ENCODE measurements at places on chromosomes 11 and 22.

DNA sequence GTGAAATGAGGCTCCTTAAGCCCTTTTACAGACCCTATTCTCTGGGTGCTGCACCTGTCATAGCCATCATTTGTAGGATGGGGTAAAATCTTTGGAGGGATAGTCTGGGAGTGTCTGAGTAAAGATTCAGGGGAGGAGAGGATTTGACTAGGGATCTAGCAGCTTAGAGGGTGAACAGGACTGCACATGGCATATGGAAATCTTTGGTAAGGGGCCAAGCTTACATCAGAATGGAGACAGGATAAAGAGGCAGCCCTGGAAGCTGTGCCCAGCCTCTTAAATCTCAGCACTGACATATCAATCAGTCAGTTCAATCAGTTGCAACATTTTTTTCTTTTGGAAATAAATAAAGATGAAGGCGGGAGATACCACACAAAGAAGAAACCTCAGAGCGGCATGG is 301.8 kb upstream of the CADM1 start:
- DNase-seq = no peak

DNA sequence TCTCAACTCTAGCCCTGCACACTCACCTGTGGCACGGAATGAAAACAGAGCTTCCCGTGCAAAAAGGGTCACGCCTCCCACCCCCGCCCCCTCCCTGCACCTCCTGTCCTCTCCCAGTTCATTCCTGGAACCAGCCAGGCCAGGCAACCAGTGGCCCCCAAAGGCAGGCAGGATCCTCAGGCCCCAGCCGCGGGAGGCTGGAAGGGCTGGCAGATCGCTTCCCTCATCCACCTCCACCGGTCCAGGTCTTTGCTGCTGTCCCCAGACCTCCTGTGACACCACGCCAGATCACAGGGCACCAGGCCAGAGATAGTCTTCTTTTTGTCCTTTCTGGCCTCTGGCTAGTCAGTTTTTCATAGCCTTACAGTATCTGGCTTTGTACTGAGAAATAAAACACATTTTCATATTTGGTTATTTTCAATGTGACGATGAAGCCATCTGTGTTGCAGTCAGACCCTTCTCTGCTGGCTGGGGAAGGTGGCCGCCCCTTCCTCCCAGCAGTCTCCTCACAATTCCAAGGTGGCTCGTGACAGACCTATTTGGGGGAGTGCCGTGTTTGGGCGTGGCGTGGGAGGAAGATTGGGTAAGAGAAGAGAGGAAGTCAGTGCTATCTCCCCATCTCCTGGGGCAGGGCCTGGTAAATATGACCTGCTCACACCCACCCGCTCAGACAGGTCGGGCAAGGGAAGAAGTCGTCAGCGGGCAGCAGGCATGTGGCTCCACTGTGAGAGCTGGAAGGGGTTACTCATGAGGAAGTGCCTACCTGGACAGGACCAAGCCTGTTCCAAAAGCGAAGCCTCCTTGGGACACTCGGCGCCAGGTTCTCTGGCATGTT is 9.1 kb downstream of the SSH3 start:
- no peak for DNase-seq

DNA sequence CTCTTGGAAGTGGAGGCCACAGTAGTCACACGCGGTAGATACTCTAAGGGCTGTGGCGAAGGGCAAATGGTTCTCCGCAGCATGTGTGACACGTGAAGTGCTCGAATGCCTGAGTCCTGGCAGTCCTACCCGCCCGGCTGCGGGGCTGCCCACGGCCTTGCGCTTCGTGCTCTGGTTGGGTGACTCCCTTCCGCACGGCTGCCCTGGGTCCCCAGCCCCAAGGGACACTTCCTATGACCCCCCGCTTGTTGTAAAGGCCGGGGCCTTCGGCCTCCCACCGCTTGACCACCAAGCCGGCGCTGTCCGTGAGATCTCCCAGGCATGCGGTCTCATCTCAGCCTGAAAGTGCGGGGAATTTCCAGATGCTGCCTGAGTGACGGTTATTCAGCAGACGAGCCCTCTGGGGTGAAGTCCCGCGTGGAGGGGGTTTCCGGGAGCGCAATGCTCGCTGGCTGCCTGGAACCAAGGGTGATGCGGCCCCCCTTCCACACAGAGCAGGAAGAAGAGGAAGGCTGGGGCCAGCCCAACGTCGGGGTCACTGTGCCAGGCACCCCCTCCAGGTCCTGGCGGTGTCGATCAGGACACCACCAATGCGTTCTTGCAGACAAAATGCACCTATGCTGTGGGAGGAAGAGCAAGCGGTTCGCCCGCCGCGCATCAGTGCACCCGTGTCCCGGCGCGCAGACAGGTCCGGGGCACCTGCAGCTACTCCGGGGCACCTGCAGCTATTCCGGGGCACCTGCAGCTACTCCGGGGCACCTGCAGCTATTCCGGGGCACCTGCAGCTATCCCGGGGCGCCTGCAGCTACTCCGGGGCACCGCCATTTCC is 171.2 kb downstream of the OPCML start:
- DNase-seq = no peak

DNA sequence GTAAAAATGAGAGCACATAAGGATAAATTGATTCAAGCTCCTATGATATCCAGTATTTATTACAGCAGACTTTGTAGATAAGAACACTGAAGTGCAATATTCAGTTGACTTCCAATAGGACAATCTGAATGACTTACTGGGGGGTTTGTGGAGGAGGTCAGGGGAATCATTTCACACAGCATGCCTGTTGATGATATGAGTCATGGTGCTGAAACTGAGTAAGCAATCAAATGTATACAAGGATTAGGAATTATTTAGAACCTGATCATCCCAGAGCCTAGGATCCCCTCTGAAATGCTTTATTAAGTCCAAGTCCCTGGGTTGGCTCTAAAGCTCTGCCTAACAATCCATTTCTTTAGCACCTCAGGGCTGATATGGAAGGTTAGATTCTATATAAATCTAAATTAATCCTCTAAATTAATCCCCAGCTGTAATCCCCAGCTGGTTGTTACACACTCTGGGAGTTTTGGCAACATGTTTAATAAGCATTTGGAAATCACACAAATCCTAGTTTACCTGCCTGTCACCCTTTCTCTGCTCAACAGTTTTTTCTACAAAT is 326.4 kb downstream of the GUCY1A2 start:
- DNase-seq = no peak

DNA sequence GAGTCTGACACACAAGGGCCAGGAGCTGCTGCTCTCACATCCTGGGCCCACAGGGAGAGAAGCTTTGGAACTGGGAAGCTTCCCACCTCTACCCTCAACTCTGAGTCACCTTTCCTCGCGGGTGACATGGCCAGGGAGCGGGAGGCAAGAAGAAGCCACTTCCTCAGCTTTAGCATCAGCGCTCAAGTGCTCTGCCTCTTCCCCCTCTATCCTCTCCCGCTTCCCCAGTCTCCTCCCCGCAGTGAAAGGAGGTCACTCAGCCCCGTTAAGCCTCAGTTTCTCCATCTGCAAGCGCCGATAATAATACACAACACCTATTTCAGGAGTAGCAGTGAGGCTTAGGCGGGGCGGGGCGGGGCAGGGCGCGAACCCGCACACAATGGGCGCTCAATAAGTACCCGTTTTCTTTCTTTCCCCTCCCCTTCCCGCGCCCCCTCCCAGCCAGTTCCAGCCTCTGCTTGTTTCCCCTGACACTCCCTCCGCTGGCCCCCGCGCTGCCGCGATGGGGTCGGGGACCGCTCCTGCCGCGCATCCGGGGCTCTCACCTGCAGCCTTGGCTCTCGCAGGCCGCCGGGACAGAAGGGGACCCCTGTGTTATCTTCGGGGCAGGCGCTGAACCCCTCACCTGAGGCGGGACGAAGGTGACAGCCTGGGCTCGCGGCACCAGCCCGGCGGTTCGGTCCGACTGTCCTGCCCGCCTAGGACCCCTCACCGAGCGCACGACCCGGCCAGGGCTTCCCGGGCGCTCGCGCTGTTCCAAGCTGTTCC is 892 bp downstream of the GDPD5 start:
- DNase-seq = no peak

- no peak for DNase-seq
Measured at GRCh38 chr22:17918840-17919239, 105.5 kb downstream of the MICAL3 start.

DNA sequence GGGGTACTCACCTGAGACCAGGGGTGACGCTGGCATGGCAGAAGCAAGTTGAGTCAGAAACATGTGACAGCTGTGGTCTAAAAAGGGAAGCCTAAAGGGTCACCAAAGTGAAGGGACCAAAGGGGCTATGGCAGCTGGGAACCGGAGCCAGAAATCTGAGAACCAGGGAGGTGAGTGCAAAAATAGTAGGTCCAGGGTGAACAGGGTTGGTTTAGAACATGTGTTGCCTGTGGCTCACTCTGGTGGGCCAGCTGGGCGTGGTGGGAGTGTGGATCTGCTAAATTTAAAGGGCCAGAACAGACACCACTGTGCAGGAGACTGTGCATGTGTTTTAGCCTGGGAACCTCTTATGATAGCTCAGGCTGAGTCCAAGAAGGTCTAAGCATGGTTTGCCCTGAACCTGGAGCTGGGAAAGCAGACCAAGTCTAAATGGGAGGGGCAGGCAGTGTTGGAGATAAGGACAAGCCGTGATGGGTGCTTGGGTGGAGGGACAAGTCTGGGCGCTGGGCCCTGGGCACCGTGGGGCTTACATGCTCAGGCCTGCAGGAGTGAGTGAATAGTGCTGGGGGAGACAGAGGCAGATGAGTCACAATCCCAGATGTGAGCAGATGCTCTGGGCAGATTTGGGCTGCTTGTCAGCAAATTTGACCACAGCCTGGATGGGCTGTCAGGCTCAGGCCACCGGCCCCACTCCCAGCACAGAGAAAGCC is 41.4 kb upstream of the ZBED5 start:
- no peak for DNase-seq

DNA sequence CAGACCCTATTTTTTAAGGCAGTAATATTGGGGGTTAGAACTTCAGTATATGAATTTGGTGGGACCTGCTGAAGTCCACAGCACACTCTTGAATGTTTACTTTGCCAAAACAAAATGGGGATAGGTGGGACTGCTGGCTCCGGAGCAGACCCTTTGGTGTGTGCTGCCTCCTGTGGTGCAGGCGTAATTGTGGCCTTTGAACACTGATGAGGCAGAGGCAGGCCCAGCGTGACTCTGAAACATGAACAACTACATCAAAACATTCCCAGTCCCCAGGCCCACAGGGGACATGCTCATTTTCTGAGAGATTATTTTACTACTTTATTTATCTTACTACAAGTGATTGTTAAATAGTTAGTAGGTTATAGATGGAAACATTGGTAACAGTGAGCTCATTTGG is 225.0 kb upstream of the TBCEL start:
- no peak for DNase-seq

GRCh38 chr11:122159173-122159721 is 43.2 kb upstream of the BLID start:
- DNase-seq = peak; percentile 16

DNA sequence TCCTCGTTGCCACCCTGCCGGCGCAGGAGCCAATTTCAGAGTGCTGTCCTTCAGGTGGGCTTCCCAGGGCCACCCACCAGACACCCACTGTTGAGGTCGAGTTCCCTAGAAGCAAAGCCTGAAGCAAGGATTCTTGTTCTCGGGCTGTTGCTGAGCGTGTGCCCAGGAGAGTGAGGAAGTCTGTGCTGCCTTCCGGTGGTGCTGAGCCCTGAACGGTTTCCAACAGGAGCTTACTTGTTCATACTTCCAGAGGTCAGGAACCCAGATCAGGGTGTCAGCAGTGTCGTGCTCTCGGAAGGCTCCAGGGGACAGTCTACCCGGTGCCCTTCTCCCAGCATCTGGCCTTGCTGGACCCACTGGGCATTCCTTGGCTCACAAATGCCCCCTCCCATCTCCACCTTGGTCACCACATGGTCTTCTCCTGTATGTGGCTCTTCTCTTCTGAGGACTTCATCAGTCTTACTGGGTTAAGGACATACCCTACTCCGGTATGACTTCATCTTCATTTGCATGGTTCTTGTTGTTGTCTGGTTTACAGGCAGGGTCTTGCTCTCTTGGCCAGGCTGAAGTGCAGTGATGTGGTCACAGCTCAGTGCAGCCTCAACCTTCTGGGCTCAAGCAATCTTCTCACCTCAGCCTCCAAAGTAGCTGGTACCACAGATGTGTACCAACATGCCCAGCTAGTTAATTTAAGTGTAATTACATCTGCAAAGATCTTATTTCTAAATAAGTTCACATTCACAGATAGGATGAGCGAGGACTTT is 11.2 kb downstream of the SLC25A1 start:
- no peak for DNase-seq

DNA sequence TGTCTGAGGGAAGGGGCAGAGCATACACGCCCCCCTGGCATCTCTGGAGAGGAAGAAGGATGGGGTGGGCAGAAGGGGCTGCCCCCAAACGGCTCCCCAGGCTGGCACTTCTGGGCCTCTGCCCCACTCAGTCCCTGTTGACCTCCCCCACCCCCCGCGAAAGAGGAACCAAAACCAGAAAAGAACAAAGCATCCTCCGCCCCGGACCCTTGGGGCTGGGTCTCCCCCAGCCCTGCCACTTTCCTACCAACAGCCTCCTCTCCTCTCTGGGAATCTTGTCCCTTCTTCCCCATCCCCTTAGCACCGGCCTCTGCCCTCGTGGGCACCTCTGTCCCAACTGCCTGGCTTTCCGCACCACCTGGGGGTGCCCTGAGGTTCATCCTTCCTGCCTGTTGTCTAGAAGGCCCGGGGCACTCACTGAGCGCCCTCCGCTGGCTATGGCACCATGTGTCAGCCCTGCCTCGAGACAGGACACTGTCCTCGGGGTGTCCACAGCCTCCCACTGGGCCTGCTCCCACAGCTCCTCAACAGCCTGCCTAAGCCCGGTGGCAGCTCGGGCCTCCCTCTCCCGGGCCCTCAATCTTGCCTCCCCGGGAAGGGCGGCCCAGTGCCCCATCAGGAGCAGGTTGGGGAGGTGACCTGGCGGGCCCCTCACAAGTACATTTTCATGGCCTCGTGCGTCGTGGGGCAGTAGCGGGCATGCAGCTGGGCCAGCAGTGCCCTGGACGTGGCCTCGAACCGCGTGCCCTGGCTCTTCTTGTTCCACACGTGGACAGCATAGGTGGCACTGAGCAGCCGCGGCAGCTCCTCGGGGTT is 28.2 kb downstream of the A4GALT start:
- DNase-seq = no peak

DNA sequence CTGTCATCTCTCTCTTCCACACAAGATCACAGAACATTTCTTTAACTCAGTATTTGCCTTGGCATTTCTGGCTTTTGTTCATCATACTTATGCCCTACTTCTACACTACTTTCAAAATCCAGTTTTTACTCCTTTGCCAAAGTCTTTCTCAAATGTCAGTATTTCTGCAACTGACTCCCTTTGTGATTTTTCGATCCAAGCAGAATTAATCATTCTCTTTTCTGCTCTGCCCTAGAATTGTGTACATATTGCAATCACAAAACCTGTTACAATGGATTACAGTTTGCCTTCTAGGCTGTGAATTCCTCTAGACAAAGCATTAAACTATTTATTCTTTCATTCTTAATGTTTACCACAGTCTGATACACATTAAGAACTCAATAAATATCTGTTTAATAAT is 33.3 kb upstream of the GLYAT start:
- no peak for DNase-seq

- DNase-seq = no peak
Measured at GRCh38 chr11:117221775-117222517, 9.9 kb downstream of the PCSK7 start.

GRCh38 chr11:76292583-76293188 is 86.4 kb upstream of the WNT11 start:
- no peak for DNase-seq
